ENCODE measurements at places on chromosomes 7 and 10. TPM values are rescaled to one million over a fixed set of nuclear protein-coding genes. Genes with fewer than 3 reads are reported as not detected.

Gene ZPBP
- not detected for total RNA-seq

Gene PITRM1
- total RNA-seq, result 45.6 TPM

Gene PAPSS2
- total RNA-seq, result 168 TPM

Gene FRAT1
- 0.83 TPM for total RNA-seq

Gene AP1S1
- 180 TPM for total RNA-seq

Gene AZGP1
- 0.30 TPM for total RNA-seq

Gene MSMB
- total RNA-seq, result not detected

Gene ZNF804B
- total RNA-seq, result not detected

Gene ZP3
- 2.2 TPM for total RNA-seq

Gene STN1
- 30.4 TPM for total RNA-seq

Gene SERPINE1
- total RNA-seq, result 1,526 TPM

Gene SHH
- total RNA-seq, result not detected

Gene TMEM184A
- not detected for total RNA-seq

Gene FGFR2
- not detected for total RNA-seq

Gene AS3MT
- 5.9 TPM for total RNA-seq

Gene FBXL13
- total RNA-seq, result 1.6 TPM

Gene AKR1C4
- total RNA-seq, result not detected

Gene ADIRF
- 184 TPM for total RNA-seq

Gene LRRC27
- 8.2 TPM for total RNA-seq

Gene GNGT1
- not detected for total RNA-seq

Gene RADIL
- total RNA-seq, result 0.38 TPM

Gene ANKRD7
- total RNA-seq, result 0.23 TPM

Gene EPHB6
- total RNA-seq, result 9.9 TPM

Gene WDR37
- total RNA-seq, result 12.5 TPM

Gene ZCCHC24
- total RNA-seq, result 16.7 TPM

Gene FIGNL1
- total RNA-seq, result 10.8 TPM

Gene TAC1
- total RNA-seq, result not detected

Gene COBL
- total RNA-seq, result not detected

Gene SPDYE11
- total RNA-seq, result not detected

Gene DHX32
- total RNA-seq, result 26.4 TPM

Gene TUBAL3
- not detected for total RNA-seq

Gene GIMAP4
- not detected for total RNA-seq

Gene PKD1L1
- total RNA-seq, result under 0.01 TPM

Gene CRPPA
- total RNA-seq, result 1.2 TPM

Gene CYP3A7
- not detected for total RNA-seq

Gene KLF14
- not detected for total RNA-seq

Gene TLL2
- total RNA-seq, result 0.08 TPM

Gene PKD2L1
- not detected for total RNA-seq

Gene HTRA1
- total RNA-seq, result 98.8 TPM

Gene CFTR
- total RNA-seq, result not detected

Gene STAG3
- total RNA-seq, result 1.4 TPM

Gene EPO
- not detected for total RNA-seq

Gene NFE2L3
- 0.12 TPM for total RNA-seq

Gene ADCY1
- total RNA-seq, result 2.3 TPM

Gene CLDN4
- 0.23 TPM for total RNA-seq
